ENCODE measurements at places on chromosomes 7 and 10.

DNA sequence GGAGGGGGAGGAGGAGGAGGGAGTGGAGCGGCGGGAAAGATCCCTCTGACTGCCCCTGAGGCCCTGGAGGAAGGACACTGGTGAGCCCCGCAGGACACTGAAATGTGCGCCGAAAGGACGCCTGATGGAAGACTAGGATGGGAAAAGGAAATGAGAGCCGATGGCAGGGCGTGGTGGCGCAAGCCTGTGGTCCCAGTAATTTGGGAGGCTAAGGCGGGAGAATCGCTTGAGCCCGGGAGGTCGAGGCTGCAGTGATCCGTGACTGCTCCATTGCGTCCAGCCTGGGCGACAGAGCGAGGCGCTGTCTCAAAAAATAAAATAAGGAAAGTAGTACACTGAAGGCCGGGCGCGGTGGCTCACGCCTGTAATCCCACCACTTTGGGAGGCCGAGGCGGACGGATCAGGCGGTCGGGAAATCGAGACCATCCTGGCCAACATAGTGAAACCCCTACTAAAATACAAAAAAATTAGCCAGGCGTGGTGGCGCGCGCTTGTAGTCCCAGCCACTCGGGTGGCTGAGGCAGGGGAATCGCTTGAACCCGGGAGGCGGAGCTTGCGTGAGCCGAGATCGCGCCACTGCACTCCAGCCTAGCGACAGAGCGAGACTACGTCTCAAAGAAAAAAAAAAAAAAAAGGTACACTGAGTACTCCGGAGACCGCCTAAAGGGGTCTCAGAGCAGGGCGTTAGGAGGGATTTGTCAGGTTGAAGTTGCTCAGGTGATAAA, 561 bp upstream of the HNRNPF start:
- DNase-seq, result peak; percentile 29

GRCh38 chr10:48993627-48994026, 54.0 kb upstream of the LRRC18 start:
- no peak for DNase-seq

- no peak for DNase-seq
Measured at GRCh38 chr7:158399762-158400161, 187.9 kb downstream of the PTPRN2 start.

GRCh38 chr7:38169847-38170246, 8.2 kb upstream of the STARD3NL start:
- DNase-seq, result peak; percentile 85

GRCh38 chr10:100510533-100511308, 8.9 kb downstream of the SEC31B start:
- DNase-seq, result no peak

DNA sequence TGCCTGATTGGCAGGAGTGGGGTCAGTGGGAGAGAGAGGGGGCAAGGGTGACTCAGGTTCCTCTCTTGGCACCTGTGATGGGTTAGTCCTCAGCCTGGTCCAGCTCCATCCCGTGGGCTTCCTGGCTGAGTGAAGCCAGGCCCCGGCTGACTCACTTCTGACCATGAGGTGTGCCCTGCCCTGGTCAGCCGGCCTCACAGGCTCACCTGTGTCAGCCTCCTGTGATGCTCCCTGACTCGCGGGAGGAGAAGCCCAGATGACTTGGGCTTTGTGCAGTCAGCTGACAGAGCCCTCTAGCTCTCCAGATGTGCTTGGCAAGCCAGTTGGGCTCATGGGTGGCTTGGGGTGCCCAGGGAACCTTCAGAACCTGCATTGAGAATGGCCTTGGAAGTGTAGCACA, 16.0 kb upstream of the PPIF start:
- DNase-seq, result peak; percentile 30

DNA sequence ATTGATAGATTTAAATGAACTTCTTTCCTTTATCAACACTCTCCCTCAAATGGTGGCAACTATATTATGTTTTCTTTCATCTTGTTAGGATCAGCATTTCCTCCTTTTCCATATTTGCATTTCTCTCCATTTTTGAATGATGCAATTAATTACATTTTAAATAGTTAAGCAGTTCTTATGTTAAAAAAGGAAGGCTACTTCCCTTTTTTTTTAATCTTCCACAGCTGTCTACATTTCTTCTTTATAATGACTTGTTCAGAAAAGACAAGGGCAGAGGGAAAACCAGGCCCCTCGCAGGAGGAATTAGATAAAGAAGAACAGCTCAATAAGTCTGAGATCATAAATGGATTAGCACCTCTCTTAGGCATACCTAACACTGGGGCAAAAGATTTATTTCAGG, 208.9 kb downstream of the ARL4A start:
- DNase-seq, result no peak
